ENCODE measurements at places on chromosomes 13 and 19.

DNA sequence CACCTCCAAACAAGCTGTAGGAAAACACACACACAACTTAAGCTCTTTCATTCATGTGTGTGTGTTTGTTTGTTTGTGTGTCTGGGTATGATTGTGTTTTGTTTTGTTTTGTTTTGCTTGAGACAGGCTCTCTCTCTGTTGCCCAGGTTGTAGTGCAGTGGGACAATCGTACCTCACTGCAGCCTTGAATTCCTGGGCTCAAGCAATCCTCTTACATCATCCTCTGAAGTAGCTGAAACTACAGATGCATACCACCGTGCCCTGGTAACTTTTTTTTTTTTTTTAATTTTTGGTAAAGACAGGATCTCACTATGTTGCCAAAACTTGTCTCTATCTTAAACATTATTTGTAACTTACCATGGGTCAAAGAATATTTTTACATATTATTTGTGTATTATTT lies 431.7 kb downstream of the SLITRK1 start:
- no peak for DNase-seq

GRCh38 chr13:25840931-25841330 lies 210.9 kb downstream of the SHISA2 start:
- no peak for DNase-seq

DNA sequence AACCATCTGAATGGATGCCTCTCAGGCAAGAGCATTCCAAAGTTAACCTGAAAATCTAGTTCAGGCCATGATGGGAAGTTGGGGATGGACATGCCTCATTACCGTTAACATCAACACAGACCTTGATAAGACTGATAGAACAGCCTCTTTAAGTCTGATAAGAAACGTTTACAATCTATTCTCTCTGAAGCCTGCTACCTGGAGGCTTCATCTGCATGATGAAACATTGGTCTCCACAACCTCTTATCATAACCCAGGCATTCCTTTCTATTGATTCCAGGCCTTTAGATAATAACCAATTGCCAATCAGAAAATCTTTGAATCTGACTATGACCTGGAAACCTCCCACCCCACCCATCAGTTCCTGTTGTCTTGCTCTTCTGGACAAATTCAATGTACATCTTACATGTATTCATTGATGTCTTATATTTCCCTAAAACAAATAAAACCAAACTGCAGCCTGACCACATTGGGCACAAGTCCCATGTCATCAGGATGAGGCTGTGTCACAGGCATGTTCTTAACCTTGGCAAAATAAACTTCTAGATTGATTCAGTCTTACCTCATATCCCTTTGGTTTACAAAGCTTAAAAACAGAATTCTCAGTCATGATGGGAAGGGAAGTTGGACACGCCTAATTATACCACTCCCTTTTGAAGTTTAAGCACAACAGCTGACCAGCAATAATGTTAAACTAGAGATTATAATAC lies 843.8 kb upstream of the SPRY2 start:
- DNase-seq = no peak

DNA sequence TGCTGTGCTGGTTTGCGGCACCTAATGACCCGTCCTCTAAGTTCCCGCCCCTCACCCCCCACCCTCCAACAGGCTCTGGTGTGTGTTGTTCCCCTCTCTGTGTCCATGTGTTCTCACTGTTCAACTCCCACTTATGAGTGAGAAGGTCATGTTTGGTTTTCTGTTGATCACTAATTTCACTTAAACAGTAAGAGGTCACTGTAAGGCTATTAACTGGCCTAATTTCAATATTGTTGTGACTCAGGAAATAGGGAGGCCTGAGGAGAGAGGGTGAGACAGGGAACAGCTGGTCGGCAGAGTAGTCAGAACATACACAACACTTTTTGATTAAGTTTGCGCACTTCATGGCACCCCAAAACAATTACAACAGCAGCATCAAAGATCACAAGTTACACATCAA lies 15.6 kb downstream of the TUBGCP3 start:
- no peak for DNase-seq

DNA sequence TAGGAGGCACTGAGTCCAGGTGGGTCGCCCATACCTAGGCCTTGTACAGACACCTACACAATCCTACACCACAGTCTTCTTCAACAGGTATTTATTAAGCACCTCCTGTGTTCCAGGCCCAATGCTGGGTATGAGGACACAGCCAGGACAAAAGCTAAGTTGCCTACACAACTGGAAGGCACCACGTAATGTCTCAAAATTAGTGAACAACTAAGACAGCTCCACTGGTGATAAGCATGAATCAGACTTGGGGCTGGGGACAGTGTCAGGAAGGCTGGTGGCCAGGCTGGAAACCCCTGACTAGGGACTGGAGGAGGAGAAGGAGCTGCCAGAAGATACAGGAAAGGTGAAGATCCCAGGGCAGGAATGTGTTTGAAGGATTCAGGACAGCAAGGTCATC lies 2.4 kb downstream of the SMIM24 start:
- DNase-seq = no peak

DNA sequence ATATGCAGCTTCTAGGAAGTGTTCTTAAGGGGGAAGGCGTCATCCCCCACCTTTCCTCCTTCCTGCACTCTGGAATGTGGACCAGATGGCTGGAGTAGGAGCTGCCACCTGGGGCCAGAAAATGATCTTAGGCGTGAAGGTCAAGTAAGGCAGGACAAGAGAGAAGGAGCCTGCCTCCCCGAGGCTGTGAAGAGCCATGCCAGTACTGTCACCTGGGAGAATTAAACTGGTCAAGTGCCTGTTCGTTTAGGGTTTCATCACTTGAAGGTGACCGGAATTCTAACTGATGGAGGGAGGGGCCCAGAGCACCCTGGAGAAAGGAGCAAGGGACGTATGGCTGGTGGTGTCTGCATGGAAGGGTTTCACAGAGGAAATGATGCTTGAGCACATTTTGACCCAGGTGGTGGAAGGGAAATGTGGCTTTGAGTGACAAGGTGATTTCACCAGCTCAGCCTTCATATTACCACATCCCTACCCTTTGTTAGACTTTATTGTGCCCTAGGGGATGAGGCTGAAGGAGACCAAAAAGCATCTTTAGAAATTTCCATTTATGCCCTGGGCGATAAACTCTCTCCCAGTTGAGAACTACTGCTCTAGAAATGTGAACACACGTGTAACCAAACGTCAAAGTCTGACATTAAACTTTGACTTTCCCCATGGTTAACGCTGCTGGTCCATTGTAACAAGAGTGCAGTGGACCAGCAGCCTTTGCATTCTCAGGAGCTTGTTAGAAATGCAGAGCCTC lies 37.5 kb downstream of the PPP2R1A start:
- no peak for DNase-seq

DNA sequence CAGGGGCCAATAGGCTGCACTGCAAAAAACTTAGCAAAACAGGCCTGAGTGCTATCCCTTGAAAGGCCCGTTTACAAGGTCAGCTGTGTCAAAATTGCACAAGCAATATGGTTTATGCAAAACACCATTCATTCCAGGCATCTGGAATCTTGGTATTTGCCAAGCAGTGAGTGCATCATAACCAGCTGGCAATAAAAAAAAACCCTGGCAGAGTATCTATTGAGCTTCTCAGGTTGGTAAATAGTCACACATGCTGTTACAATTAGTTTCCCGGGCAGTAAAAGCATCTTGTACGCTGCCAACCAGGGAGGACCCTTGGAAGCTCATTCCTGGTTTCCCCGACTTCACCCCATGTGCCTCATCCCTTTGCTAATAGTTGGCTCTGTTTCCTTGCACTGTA lies 21.3 kb downstream of the ZNF77 start:
- DNase-seq = peak; percentile 89

DNA sequence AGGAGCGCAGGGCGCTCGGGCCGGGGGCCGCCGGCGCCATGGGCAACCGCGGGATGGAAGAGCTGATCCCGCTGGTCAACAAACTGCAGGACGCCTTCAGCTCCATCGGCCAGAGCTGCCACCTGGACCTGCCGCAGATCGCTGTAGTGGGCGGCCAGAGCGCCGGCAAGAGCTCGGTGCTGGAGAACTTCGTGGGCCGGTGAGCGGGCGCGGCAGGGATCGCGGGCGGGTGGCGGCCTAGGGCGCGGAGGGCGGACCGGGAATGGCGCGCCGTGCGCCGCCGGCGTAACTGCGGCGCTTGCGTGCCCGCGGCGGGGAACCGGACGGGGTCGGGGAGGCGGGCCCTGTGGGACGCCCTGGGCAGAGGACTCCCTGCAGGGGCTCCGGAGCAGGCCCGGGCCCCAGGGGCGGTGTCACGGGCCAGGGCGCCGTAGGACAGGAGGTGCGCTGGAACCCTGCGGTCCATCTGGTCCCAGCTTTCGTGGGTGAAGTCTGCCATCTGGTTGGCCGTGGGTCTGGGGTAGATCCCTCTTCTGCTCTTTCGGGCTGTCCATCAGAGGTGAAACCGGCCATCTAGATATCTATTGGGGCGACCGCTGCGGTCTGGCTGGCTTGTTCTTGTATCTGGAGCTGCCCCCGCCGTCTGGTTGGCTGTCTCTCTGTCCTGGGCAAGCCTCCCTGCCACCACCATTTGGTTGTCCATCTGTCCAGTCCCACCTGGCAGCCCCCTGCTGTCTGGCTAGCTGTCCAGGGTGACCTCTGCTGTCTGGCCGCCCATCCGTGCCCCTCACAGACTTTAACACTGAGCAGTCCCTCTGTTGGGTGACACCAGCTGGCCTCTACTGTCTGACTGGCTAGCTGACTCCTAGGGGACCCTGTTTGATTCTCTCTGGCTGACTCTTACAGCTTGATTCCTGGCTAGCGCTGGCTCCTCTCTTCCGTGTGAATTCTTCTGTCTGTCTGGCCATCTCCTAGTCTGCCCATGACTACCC lies 622 bp downstream of the DNM2 start:
- peak; percentile 27 for DNase-seq

- no peak for DNase-seq
Measured at GRCh38 chr19:40737102-40737644, 13.1 kb downstream of the ACTMAP start.

DNA sequence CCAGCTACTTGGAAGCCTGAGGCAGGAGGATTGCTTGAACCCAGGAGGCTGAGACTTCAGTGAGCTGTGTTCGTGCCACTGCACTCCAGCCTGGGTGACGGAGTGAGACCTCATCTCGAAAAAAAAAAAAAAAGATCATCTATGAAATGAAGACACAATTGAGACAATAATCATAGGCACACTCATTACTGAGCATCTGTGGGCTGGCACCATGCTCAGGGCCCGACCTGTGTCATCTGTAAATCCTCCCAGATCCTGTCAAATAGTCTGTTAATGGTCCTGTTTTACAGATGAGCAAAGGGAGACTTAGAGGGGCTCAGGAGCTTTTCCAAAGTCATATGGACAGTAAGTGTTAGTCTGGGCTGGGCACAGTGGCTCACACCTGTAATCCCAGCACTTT lies 4.1 kb upstream of the NANOS2 start:
- DNase-seq = no peak

GRCh38 chr19:3080286-3080685 lies 13.9 kb upstream of the GNA11 start:
- DNase-seq = no peak

GRCh38 chr13:72963762-72964161 lies 95.0 kb upstream of the KLF5 start:
- DNase-seq = no peak

- DNase-seq = no peak
Measured at GRCh38 chr19:54426291-54426931, 11.1 kb downstream of the TTYH1 start.

- no peak for DNase-seq
Measured at GRCh38 chr19:40690050-40690692, at the start of gene NUMBL. Gene NUMBL (minus strand): TSS chr19:40690651. CDS start chr19:40690483, 168 bp downstream.

DNA sequence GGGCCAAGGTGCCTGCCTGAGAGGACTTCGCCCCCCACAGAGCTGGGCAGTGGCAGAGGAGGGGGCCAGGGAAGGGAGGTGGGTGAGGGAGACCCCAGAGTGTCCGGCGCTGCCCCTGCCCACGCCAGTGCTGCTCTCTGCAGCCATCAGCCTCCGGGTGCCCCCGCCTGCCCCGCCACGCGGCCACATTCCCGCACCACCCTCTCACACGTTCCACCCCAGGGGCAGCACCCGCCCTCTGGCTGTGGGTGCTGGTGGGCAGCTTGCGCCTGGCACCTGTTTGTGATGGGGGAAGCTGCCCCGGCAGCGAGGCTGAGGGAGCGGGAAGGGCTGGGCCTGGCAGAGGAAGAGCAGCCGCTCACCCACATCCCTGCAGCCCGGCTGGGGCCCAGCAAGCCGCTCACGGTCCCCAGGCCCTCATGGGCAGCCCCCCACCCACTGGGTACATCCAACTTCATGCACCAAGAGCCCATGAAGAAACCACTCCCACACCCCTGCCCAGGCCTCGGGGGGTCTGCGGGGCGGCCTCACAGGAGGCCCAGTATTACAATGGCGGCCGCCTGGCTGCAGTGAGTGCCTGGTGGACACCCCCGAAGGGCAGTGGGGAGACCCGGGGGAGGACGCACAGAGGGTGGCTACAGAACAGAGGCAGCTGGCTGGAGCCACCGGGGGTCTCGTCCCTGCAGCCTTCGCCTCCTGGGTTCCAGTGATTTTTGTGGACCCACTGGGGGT lies 14.0 kb downstream of the SBNO2 start:
- DNase-seq = no peak

GRCh38 chr19:49823472-49823871 lies 5.4 kb downstream of the MED25 start:
- DNase-seq = peak; percentile 23

- DNase-seq = no peak
Measured at GRCh38 chr19:11131471-11131870, 24.1 kb downstream of the SPC24 start.

DNA sequence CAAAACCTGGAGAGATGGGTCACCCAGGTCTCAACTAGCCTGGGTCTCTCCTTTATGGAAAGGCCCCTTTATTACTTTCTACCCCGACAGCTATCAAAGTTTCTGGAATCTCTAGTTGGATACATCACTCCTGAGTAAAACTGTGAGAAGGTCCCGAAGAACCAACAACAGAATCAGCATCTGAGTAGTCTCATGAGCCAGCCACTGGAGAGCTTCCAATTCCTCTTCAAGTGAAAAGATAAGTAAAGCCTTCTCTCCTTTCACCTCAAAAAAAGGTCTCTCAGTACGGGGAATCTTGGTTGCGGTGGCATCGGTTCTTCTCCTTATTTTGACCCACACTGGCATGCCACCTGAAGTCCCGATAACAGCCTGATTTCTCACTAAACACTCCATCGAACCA lies at the start of gene ERVV-1:
TSS of gene ERVV-1 (plus strand) at position 301 of the 400 bp plus-strand sequence. CDS start 170 bp downstream, outside the sequence.
- no peak for DNase-seq

GRCh38 chr13:40484101-40484800 lies 182.2 kb downstream of the FOXO1 start:
- DNase-seq = no peak

DNA sequence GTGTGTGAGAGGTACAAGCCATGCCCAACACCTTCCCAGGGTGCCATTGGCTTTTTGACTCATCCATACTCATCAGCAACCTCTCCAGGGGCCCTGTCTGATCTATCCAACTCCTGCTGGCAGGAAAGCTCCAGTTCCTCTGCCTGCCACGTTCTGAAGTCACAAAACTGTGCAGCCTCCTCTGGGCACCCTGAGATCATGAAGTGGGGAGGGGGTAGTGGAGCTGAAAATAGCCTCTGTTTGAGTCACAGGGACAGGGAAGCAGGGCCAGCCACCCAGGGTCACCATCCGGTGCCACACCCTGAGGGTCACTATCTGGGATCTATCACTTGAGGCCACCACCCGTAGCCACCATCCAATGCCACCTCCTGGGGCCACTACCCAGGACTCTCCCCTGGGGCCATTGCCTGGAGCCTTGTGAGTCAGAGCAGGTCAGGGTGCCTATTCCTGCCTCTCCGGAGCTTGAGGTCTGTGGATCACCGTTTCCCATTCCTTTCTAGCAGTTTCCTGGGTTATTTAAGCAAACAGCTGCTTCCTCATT lies 172.1 kb downstream of the NUFIP1 start:
- DNase-seq = no peak

All from NCI-H2081 (cell line).